Tongue (tissue), 3 donors: ENCODE measurements at places on chromosomes 1 and 21. TPM values are rescaled to one million over a fixed set of nuclear protein-coding genes. Genes with fewer than 3 reads are reported as not detected.

Gene SRP9
- 249 TPM for total RNA-seq

Gene NID1
- 158 TPM for total RNA-seq

Gene EXO5
- total RNA-seq: 13.3 TPM

GRCh38 chr21:34011660-34012059, 61.7 kb upstream of the MRPS6 start:
- DNase-seq: no peak

DNA sequence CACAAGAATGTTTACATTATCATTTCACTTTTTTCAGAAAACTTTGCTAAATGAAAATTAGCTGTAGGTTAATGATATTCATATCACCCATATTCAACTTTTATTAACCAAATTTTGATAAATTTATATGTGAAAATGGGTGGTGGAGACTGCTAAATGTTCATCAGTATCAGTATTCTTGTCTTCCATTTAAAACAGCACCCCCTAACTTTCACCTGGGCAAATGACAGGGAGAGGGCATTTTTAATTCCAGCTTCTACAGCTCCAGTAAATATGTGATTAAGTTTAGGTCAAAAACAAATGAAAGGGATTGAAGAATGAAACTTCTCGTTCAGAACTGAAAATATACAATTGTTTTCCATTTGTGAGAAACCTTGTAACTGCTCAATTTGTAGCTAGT, 722.2 kb downstream of the KCNT2 start:
- no peak for DNase-seq

GRCh38 chr1:2523191-2523890, 3.1 kb downstream of the PANK4 start:
- DNase-seq: no peak

- peak; percentile 21 for DNase-seq
Observed at GRCh38 chr1:66563094-66563800, 29.3 kb downstream of the SGIP1 start.

DNA sequence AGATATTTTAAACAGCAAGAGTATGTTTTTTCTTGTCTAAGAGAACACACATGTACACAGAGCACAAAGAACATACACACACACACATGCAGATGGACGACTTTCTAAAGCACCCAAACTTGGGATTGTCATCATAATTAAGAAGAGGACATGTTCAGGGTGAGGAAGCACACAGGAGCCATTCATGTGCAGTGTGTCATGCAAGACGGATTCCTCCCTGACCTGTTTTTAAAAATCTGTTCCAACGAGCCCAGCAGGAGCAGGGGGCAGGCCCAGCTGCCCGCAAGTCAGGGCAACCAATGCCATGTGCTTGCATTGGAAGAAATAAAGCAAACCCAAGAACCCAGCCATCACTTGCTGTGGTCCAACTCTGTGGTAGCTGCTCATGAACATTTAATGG, 167.3 kb upstream of the ZNF644 start:
- no peak for DNase-seq

DNA sequence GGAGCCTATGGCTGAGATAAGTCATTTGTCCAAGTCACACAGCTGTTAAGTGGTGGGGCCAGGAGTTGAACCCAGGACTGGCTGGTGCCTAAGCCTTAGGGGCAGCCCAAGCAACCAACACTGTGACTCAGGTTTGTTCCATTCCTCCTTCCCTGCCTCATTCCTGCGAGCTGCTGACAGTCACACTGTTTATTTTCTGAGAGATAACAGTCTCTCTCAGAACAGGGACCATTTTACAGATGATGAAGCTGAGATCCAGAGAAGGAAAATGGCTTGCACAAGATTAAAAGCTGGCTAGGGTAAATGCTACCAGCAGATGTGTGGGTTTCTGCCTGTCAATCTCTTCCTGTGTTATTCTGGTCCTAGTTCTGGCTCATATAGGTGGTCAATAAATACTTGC, 24.3 kb upstream of the TCEA3 start:
- DNase-seq: no peak

GRCh38 chr1:109134423-109134822, 20.5 kb downstream of the ELAPOR1 start:
- DNase-seq: no peak
